ENCODE measurements at places on chromosomes 5 and 9. TPM values are rescaled to one million over a fixed set of nuclear protein-coding genes. Genes with fewer than 3 reads are reported as not detected.

GRCh38 chr9:124899845-124900244 lies 37.9 kb downstream of the ARPC5L start:
- H3K27me3 ChIP-seq: no peaks in the 10 kb centered on the region
- peaks cover 6% of the 10 kb centered on the region for H3K36me3 ChIP-seq
- H3K27ac ChIP-seq: no peak overlapping the region
- H3K4me3 ChIP-seq: no peak overlapping the region
- no peak for DNase-seq

DNA sequence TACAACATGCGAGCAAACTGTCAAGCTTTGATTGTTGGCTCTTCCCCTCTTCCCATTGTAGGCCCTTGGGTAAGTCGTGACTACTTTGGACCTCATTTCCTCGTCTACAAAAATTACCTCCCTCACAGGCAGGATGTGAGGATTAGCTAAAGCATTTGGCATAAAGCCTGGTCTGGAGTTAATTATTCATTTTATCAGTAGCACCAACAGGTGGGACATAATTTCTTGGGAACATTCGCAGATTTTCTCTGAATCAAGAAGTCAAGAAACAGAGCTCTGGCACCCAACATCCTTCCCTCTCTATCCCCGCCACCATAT lies 39.9 kb upstream of the SEMA6A start:
- no peaks in the 10 kb centered on the region for H3K36me3 ChIP-seq
- H3K4me1 ChIP-seq: no peaks in the 10 kb centered on the region
- H3K27me3 ChIP-seq: no peaks in the 10 kb centered on the region
- no peak overlapping the region for H3K27ac ChIP-seq

GRCh38 chr5:132439521-132440089 lies 51.0 kb downstream of the IRF1 start:
- H3K4me3 ChIP-seq: peak overlapping the region; percentile 70
- H3K27ac ChIP-seq: peak overlapping the region; percentile 92

DNA sequence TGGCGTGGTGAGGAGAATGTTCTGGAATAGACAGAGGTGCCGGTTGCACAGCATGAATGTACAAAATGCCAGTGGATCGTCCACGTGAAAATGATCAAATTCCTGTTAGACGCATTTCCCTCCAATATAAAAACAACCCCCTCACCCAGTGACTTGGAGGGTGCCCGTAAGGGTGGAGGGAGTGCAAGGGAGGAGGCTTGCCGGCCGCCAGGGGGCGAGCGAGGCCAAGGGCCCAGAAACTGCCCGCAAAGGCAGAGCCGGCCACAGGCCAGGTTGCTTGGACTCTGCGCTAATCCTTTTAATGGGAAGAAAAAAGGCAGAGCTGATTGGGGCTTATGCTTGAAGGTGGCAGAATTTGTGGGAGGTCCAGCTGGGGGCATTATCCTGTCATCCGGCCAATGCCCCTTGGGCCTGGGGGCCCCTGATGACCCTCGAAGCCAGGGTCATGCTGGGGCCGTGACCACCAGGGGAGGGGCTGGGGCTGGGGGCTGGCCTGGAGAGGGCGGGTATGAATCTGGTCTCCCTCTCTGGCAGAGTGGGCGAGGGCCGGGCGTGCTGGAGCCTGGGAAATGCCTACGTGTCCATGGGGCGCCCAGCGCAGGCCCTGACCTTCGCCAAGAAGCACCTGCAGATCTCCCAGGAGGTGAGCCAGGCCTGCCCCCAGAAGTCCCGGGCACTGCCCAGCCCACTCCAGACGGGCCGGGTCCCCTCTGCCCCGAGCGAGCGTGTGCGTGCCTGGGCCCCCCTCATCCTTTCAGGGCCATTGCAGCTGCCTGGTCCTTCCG lies 12.0 kb downstream of the GPSM1 start:
- H3K4me1 ChIP-seq: no peaks in the 10 kb centered on the region
- DNase-seq: no peak
- H3K36me3 ChIP-seq: no peaks in the 10 kb centered on the region
- H3K4me3 ChIP-seq: no peak overlapping the region
- H3K27ac ChIP-seq: no peak overlapping the region
- no peaks in the 10 kb centered on the region for H3K27me3 ChIP-seq

- no peak overlapping the region for H3K27ac ChIP-seq
- no peak for DNase-seq
- H3K4me1 ChIP-seq: no peaks in the 10 kb centered on the region
- H3K36me3 ChIP-seq: no peaks in the 10 kb centered on the region
- H3K27me3 ChIP-seq: peaks cover 23% of the 10 kb centered on the region
- no peak overlapping the region for H3K4me3 ChIP-seq
Measured at GRCh38 chr9:4375424-4376200, 75.7 kb upstream of the GLIS3 start.

DNA sequence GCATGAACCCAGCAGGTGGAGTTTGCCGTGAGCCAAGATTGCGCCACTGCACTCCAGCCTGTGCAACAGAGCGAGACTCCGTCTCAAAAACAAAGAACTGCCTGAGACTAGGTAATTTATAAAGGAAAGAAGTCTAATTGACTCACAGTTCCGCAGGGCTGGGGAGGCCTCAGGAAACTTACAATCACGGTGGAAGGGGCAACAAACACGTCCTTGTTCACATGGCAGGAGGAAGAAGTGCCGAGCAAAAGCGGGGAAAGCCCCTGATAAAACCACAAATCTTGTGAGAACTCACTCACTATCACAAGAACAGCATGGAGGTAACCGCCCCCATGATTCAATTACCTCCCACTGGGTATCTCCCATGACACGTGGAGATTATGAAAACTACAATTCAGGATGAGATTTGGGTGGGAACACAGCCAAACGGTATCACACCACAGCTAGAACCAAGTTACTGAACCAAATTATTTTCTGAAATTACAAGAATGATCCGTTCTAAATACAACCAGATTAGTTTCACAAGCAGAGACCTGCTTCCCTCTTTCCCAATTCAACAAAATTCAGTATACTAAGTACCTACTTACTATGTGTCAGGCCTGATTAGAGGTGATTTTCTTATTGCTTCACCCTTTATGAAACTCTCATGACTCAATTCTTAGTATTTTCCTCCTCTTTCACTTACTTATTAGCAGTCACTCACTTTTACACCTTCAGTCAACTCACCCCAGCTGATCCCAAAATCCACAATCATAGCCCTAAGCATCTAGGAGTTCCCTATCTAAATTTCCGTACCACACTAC lies 8.4 kb downstream of the UBTD2 start:
- H3K27me3 ChIP-seq: no peaks in the 10 kb centered on the region
- H3K4me1 ChIP-seq: peaks cover 18% of the 10 kb centered on the region
- no peak overlapping the region for H3K27ac ChIP-seq
- peak overlapping the region; percentile 15 for H3K4me3 ChIP-seq
- no peak for DNase-seq
- no peaks in the 10 kb centered on the region for H3K36me3 ChIP-seq

DNA sequence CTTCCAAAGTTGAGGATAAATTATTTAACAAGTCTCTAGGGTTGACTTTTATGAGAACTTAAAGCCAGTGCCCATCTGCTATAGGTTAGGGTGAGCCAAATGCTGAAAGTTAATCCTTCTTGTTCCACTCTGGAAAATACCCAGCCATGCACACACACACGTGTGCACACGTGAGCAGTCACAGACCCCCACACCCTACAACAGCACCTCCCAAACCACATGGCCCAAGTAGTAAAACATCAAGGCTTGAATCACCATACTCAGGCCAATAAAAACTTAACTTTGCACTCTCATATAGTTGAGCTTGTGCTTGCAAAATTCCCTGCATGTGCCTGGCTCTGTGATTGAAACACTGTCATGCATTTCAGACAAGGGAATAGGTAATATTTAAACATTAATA lies 467.6 kb downstream of the ARHGEF28 start:
- H3K27me3 ChIP-seq: peaks cover 16% of the 10 kb centered on the region
- H3K27ac ChIP-seq: no peak overlapping the region
- no peaks in the 10 kb centered on the region for H3K4me1 ChIP-seq
- no peak overlapping the region for H3K4me3 ChIP-seq
- no peaks in the 10 kb centered on the region for H3K36me3 ChIP-seq

GRCh38 chr9:124108216-124108615 lies 96.6 kb downstream of the LHX2 start:
- H3K27ac ChIP-seq: no peak overlapping the region
- no peaks in the 10 kb centered on the region for H3K4me1 ChIP-seq
- H3K36me3 ChIP-seq: no peaks in the 10 kb centered on the region
- DNase-seq: no peak

DNA sequence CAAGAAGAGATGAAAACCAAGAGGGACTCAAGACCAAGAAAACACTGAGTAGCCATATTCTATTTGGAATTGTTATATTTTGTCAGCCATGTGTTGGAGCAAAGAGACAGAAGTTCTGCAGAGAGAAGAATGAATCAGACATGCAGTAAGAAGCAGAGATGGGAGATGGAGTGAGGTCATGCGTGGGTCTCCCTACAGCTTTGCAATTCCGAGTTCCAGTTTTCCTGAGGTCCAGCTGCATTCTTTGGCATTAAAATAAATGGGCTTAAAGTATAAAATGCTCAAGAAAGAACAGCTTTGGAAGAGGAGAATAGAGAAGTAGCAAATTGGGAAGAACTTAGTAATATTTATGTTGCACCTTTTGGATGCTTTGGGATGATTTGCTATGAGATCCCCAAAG lies 361.6 kb downstream of the NPR3 start:
- no peak overlapping the region for H3K4me3 ChIP-seq
- H3K27ac ChIP-seq: no peak overlapping the region
- DNase-seq: no peak
- no peaks in the 10 kb centered on the region for H3K27me3 ChIP-seq
- H3K4me1 ChIP-seq: no peaks in the 10 kb centered on the region
- H3K36me3 ChIP-seq: no peaks in the 10 kb centered on the region

- H3K4me3 ChIP-seq: no peak overlapping the region
- no peaks in the 10 kb centered on the region for H3K36me3 ChIP-seq
- no peaks in the 10 kb centered on the region for H3K27me3 ChIP-seq
- no peak for DNase-seq
- H3K27ac ChIP-seq: no peak overlapping the region
- H3K4me1 ChIP-seq: peaks cover 15% of the 10 kb centered on the region
Measured at GRCh38 chr5:68176802-68177479, 38.6 kb upstream of the PIK3R1 start.

DNA sequence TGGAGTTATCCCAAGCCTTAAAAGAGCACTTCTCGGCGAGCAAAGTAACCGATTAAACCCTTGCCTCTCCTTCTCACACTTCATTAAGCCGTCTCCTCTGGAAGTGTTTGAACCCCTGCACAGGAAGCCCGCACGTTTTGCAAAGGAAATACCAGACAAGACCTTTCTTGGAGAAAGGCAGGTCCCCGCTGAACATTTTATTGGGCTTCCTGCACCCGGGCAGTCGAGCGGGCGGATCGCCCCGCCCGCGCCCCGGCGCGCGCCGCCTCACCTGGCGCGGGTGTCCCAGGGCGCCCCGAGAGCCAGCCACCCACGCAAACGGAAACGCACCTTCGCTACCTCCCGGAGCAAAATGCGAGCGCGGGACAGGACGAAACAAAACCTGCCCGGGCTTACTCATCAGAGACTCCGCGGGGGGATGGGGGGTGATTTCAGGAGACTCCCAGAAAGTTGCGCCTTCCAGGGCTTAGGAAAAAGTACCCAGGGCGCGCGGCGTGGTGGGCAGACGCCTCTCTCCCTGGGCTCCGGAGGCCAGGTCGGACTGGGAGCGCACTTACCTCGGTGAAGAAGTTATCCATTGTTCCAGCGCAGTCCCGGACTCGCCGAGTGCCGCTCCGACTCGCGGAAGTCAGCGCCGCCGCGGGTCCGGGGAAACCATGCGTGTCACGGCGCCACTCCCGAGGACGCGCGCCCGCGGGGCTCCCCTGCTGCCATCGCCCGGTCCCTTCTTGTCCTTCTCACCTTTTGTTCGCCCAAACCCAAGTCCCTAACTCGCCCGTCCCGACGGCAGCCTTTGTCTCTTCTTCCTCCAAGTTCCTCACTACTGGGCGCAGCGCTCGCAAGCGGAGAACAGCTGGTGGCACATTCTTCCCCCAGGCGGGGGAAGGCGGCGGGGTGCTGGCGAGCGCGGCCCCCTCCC lies 598 bp downstream of the MYO10 start:
- peaks cover 30% of the 10 kb centered on the region for H3K27me3 ChIP-seq
- H3K36me3 ChIP-seq: peaks cover 12% of the 10 kb centered on the region
- no peak for DNase-seq
- H3K4me1 ChIP-seq: peaks cover 7% of the 10 kb centered on the region
- H3K27ac ChIP-seq: no peak overlapping the region

DNA sequence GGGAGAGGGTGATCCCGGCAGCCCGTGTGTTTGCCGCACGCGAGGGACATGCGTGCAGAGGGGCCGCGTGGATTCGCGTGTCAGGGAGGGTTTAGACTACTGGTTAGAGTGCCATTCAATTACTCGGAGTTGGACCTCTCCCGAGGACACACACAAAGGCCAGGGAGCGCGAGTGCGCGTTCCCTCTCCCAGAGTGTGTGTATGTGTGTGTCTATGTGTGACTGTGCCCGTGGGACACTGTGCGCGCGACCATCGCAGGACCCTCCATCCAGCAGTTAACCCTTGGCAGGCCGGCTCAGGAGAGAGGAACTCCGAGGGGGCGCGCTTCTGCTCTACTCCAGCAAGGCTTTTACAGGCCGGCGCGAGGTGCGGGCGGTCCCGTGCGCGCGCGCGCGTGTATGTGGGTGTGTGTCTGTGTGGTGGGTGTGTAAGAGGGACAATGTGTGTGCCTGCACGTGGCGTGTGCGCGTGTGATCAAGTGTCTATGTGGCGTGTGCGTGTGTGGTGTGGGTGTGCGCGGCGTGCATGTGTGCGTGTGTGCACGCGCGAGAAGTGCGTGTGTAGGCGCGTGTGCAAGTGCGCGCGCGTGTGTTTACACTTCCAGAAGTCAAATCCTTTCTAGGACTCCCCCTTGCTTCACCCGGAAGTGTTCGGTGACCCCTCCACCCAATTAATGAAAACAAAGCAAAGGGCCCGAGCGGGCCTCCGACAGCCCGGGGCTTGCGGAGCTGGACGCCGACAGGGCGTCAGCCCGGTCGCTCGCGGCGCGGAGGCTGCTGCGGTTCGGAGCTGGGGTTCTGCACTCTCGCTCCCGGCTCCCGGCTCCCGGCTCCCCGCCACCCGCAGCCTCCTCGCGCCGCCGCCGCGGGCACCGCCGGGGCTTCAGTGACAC lies 75.3 kb upstream of the TBCA start:
- peaks cover 13% of the 10 kb centered on the region for H3K4me1 ChIP-seq
- H3K27ac ChIP-seq: peak overlapping the region; percentile 48
- H3K36me3 ChIP-seq: no peaks in the 10 kb centered on the region
- H3K27me3 ChIP-seq: peaks cover 22% of the 10 kb centered on the region
- peak overlapping the region; percentile 80 for H3K4me3 ChIP-seq

Gene SPINK7
- not detected for total RNA-seq

Gene AIF1L
- total RNA-seq: not detected

Gene PCDH12
- total RNA-seq: 1.3 TPM

Gene ADRA1B
- total RNA-seq: not detected

Gene EIF4EBP3
- 7.0 TPM for total RNA-seq

Gene MEIKIN
- total RNA-seq: not detected
